ENCODE measurements at places on chromosomes 6 and 20. TPM values are rescaled to one million over a fixed set of nuclear protein-coding genes. Genes with fewer than 3 reads are reported as not detected.

GRCh38 chr6:87806635-87807034 lies 104.6 kb upstream of the AKIRIN2 start:
- DNase-seq: no peak
- no peaks in the 10 kb centered on the region for H3K4me1 ChIP-seq
- no peaks in the 10 kb centered on the region for H3K27me3 ChIP-seq
- no peak overlapping the region for H3K4me3 ChIP-seq
- H3K27ac ChIP-seq: no peak overlapping the region
- no peaks in the 10 kb centered on the region for H3K36me3 ChIP-seq

- H3K27ac ChIP-seq: no peak overlapping the region
- no peaks in the 10 kb centered on the region for H3K4me1 ChIP-seq
- no peak overlapping the region for H3K4me3 ChIP-seq
- DNase-seq: no peak
- peaks cover 1% of the 10 kb centered on the region for H3K36me3 ChIP-seq
Observed at GRCh38 chr6:100592929-100593328, 128.2 kb upstream of the SIM1 start.

- H3K4me3 ChIP-seq: no peak overlapping the region
- H3K27me3 ChIP-seq: no peaks in the 10 kb centered on the region
- no peaks in the 10 kb centered on the region for H3K36me3 ChIP-seq
- no peaks in the 10 kb centered on the region for H3K4me1 ChIP-seq
- no peak overlapping the region for H3K27ac ChIP-seq
Observed at GRCh38 chr6:27882624-27883023, 29.6 kb downstream of the OR2B2 start.

- no peak overlapping the region for H3K4me3 ChIP-seq
- H3K27ac ChIP-seq: no peak overlapping the region
- DNase-seq: no peak
- no peaks in the 10 kb centered on the region for H3K36me3 ChIP-seq
Observed at GRCh38 chr6:142633317-142633716, 311.7 kb downstream of the HIVEP2 start.

Gene LY6G5C
- not detected for total RNA-seq

DNA sequence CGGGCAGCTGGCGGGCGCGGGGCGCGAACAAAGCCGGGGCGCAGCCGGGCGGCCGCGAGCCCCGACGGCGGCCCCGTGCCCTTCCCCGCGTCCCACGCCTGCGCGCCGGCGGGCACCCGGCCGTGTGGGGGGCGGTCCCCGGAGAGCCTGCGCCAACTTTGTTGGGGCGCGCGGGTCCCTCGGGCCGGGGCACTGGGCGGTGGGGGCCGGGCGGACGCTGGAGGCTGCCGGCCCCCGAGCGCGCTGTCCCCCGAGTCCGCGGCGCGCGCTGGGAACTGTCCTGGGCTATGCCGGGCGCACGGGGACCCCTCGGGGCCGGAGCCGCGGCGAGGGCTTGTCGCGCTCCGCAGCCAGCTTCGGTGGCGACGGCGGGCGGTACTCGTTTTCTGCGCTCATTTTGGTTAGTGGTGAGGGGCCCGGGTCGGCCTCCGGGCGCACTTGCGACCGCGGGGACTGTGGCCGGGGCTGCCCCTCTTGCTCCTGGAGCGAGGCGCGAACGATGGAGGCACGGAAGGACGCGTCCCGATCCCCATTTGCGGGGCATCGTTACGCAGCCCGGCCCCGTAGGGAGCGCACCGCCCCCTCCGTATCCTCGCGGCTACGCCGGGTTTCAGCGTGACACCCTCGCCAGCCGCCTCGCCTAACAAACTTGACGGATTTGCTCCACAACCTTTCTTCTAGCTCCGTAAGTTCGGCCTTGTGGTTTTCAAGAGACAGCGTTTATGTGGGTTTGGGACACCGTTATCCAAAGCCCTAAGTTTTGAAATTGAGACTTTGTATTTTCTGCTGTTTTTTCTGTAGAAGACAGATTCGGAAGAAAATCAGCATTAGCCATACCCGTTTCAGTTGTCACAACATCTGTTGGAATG lies 622 bp downstream of the SS18L1 start:
- no peak for DNase-seq
- H3K27me3 ChIP-seq: no peaks in the 10 kb centered on the region
- peak overlapping the region; percentile 99 for H3K27ac ChIP-seq
- peaks cover 56% of the 10 kb centered on the region for H3K4me1 ChIP-seq
- H3K36me3 ChIP-seq: peaks cover 16% of the 10 kb centered on the region
- H3K4me3 ChIP-seq: peak overlapping the region; percentile 94

Data from esophagus muscularis mucosa (tissue), 4 donors.